Body of pancreas (tissue), 4 donors: ENCODE measurements at places on chromosomes 5 and 9.

- DNase-seq = no peak
Observed at GRCh38 chr9:113155911-113156588, 5.2 kb downstream of the SLC31A2 start.

DNA sequence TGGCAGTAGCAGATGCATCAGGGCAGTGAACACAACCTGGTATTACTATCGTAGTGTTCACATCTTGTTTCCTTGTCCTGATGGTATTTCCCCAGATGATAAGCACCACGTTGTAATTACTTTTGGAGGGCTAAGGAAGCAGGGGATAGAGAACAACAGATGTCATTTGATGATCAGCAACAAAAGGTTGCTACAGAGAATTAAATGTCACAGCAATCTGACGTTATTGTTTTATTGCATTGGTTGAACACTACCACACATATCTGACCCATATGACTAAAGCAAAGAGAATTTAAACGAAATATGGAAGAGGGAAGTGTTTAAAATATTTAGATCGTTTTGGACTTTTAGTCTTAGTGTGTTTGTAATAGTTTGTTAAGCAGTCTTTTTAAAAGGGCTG is 408.3 kb downstream of the SH3GL2 start:
- no peak for DNase-seq

DNA sequence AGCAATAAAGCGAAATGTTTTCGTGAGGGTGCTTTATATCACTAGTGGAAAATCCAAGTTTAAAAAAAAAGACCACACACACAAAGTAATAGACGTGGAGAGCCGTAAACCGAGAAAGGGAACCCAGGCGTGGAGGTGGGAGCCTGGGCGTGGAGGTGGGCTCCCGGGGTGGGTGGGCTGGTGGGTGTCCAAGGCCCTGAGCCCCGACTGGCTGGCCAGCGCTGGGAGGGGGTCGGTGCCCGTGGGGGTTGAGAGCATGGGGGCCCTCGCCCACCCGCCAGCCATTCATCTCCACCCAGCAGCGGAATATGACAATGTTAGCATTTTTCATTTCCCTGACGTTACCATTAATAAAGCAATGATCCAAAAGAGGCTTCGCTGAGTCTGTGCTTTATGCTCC is 135.0 kb downstream of the MVB12B start:
- no peak for DNase-seq

- DNase-seq = no peak
Observed at GRCh38 chr5:174736777-174737176, 12.4 kb downstream of the MSX2 start.

DNA sequence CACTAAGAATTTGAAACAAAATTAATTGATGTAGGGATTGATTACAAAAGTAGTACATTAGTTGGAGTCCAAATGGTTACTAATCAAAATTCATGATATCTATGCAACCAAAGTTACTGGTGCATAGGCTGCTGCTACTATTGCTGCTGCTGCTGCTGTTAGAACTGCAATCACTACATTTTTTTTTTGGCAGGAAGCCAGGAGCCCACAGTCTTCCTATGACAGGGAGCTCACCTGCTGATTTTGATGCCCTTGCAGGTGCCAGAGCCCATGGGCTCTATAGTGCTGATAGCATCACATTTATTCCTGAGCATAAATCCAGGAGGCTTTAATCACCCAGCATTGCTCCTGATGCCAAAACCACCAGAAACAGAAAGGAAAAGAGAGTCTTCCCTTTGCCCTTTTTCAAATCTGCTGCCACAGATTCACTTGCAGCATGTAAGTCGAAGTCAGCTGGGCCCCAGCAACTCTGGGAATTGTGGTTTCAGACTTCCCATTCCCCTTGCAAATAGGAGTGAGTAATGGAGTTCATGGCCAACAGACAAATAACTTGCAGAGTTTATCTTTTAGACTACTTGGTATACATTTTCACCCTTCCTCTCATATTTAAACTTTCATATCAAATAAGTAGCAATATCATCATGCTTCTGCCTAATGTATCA is 17.6 kb downstream of the SLCO6A1 start:
- DNase-seq = no peak

GRCh38 chr5:72138943-72139521 is 31.8 kb downstream of the MAP1B start:
- peak; percentile 26 for DNase-seq

- DNase-seq = no peak
Observed at GRCh38 chr5:61738446-61738845, 406.4 kb downstream of the ZSWIM6 start.

- no peak for DNase-seq
Observed at GRCh38 chr9:15501179-15501578, 9.6 kb downstream of the PSIP1 start.

DNA sequence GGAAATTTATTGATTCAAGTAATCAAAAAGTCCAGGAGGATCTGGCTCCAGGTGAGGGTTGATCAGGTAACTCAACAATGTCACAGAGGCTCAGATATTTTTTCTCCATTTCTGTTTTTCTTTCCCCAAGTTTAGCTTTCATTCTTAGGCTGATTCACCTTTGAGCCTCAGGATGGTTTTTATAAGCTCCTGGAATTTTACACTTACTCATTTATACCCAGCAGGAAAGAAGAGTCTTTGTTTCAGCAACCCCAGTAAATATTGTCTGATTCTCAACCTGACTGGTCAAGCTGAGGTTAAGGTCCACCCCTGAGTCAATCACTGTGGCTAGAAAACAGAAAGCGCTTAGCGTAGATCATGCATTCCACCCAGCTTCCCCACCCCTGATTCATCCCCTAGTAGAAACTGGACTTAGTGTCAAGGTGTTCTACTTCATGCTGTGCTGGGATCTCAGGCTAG is 500.6 kb downstream of the KIF4B start:
- no peak for DNase-seq

DNA sequence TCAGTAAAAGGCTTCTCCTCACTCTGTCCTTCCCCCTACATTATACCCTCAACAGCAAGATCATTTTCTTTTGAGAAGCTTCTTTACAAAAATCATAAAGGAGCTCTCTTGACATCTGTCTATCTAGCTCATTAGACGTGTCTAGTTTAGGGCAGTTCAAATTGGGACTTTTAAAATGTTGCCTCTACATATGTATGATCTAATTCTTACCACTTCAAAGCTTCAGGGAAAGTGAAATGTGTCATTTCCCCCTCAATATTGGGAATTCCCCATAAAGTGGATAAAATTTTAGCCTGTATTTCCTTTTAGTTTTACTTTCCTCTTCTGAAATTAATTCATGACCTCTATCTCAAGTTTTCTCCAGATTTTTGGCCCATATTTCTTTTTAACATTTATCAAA is 323.7 kb downstream of the ARRDC3 start:
- no peak for DNase-seq

- DNase-seq = peak; percentile 29
Observed at GRCh38 chr5:78592735-78593386, 55.7 kb downstream of the LHFPL2 start.

GRCh38 chr9:86700629-86701028 is 246.7 kb downstream of the GAS1 start:
- peak; percentile 86 for DNase-seq

DNA sequence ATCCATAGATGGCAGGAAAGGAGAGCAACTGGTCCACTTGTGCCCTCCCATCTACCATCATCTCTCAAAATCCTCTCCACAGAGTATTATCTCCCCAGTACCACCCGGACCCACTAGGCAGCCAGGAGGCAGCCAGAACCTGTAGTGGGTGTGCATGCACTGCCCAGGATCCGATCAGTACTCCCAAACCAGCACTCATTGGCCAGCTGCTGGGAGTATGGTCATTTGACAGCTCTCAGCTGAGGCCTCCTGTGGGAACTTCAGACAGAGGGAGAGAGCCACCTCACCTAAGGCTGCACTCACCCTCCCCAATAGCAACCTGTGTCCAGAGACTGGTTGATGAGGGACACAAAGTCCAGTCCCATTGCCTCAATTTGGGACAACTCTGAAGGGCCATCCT is 286.0 kb downstream of the TRIM36 start:
- no peak for DNase-seq

DNA sequence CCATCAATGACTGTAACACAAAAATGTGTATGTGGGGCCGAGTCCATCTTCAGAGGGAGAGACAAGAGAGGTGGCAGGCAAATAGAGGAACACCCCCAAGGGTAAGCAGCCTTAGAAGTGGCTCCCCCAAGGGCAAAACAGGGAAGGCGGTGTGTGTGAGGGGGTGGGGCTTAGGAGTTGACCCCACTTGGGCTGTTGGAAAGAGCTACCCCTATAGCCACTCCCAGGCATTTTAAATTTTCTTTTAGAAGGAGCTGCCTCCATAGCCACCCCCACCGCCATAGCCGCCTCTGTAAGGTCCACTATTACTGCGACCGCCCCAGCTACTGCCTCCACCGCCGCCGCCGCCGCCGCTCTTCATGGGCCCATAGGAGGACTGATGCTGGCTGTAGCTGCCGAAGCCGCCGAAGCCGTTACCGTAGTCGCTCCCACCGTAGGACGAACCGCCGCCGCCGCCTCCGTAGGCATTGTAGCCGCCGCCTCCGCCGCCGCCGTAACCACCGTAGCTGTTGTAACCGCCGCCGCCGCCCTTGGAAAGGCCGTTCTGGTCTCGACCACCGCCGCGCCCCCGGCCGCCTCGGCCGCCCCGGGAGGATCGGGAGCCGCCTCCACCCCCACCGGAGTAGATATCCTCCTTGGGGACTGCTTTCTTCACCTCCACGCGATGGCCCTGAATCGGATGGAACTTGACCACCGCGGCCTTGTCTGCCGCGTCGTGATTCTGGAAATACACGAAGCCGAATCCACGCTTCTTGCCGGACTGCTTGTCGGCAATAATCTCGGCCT is 1.1 kb downstream of the HNRNPA0 start:
- DNase-seq = peak; percentile 41

GRCh38 chr5:137923856-137924255 is 34.6 kb downstream of the PKD2L2 start:
- no peak for DNase-seq

GRCh38 chr9:86901511-86901910 is 45.8 kb downstream of the GAS1 start:
- DNase-seq = no peak

DNA sequence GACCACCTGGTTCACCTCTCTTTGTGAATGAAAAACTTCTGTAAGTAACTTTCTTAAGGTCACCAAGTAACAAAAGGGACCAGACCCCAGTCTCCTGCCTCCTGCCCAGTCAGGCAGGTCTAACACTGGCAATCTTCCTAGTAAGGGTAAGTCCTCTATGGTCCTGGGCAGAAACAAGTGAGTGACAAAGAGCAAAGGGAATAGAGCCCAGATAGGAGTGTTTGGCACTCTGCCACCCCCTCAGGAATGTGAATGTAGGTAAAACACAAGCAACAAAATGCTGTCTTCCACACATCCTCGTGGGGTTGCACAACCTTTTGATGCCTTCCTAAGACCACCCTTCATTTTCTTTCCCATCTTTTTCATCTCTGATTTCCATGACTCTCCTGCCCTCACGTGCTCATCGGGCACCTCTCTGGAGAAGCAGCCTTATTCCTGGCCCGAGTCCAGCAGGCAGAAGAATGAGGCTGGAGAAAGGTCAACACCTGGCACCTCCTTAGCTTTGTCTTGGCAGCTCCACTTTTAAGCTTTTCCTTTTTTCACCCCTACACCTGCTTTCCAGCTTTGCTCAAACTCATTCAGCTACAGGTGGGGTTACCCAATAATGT is 90.2 kb upstream of the LHFPL2 start:
- DNase-seq = peak; percentile 63

- DNase-seq = no peak
Observed at GRCh38 chr5:112434641-112435040, 15.6 kb upstream of the EPB41L4A start.

DNA sequence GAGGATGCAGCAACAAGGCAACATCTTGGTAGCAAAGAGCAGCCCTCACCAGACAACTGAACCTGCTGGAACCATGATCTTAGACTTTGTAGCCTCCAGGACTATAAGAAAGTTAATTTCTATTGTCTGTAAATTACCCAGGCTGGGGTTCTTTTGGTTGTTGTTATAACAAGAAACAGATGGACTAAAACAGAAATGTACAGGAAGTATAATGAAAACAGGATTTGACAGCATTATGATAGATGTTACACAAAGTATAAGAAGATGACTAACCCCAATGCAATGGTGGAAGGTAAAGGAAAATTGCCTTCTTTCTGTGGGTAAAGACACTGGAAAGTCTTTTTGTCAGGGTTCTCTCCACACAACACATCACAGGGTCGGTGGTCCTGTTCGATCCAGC is 204.2 kb downstream of the SGCD start:
- DNase-seq = no peak

DNA sequence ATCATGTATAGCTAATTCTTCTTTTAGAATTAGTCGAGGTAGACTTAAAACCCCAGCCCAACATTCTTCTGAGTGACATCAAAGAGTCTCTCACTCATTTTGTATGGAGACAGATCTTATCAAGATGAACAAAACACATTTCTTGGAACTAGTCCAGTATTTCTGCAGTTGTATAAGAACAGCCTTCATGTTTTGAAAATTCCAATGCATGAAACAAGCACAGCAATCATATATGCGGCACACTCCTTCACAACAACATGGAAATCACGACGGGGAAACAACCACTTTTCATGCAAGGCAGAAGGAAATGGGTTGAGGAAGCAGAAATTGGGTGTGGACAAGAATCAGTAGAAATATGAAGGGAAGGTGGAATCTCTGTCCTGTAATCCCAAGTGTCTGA is 113.8 kb downstream of the PLK2 start:
- no peak for DNase-seq

- DNase-seq = no peak
Observed at GRCh38 chr9:77514886-77515711, 133.0 kb downstream of the GNA14 start.

- no peak for DNase-seq
Observed at GRCh38 chr5:76406673-76407072, 3.6 kb downstream of the IQGAP2 start.

GRCh38 chr9:110351009-110351467 is 13.4 kb upstream of the TXNDC8 start:
- no peak for DNase-seq

- no peak for DNase-seq
Observed at GRCh38 chr9:109122726-109123621, 3.2 kb upstream of the TMEM245 start.

- no peak for DNase-seq
Observed at GRCh38 chr5:83169571-83170337, 92.4 kb downstream of the XRCC4 start.
